ENCODE measurements at places on chromosomes 3 and 15.
A peak's percentile ranks its signal among the peaks of the same experiment; 100 is the strongest.

- no peak for DNase-seq
Measured at GRCh38 chr3:145259166-145259880, 901.7 kb downstream of the PLOD2 start.

GRCh38 chr3:141446737-141447136, 40.1 kb upstream of the RASA2 start:
- DNase-seq = no peak

GRCh38 chr3:102158080-102158740, 276.6 kb upstream of the ZPLD1 start:
- DNase-seq = no peak

DNA sequence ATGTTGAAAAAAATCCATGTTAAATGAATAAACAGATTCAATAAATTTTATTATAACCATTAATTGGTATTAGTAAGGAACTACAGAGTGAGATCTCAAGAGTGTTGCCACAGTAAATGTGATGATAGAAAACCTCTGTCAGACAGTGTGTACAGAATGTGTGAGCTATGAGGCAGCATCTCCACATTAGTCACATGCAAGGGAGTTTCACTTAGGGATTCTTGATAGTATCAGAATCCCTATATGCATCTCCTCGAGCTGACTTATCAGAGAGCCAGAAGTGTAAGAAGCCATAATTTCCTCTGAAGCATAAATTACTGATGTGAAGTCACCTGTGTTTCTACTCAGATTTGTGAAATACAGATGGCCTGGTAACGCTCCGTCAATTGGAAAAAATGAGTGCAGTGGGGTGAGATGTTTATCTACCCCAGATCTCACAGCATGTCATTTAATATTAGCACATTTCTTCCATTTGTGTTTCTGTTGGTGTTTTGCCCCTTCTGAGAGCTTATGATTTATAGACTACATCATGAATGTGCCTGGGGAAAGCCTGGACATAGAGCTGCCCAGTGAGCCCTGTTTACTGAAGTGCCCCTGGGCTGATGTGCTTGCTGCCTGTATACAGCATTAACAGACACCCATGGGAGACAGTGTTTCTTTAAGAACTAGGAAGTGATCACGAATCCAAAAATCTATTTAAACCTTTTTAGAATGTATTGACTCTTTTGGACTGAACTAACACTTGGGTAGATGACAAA, 262.4 kb downstream of the CPNE4 start:
- no peak for DNase-seq

- no peak for DNase-seq
Measured at GRCh38 chr15:72168808-72169190, 28.8 kb downstream of the GRAMD2A start.

DNA sequence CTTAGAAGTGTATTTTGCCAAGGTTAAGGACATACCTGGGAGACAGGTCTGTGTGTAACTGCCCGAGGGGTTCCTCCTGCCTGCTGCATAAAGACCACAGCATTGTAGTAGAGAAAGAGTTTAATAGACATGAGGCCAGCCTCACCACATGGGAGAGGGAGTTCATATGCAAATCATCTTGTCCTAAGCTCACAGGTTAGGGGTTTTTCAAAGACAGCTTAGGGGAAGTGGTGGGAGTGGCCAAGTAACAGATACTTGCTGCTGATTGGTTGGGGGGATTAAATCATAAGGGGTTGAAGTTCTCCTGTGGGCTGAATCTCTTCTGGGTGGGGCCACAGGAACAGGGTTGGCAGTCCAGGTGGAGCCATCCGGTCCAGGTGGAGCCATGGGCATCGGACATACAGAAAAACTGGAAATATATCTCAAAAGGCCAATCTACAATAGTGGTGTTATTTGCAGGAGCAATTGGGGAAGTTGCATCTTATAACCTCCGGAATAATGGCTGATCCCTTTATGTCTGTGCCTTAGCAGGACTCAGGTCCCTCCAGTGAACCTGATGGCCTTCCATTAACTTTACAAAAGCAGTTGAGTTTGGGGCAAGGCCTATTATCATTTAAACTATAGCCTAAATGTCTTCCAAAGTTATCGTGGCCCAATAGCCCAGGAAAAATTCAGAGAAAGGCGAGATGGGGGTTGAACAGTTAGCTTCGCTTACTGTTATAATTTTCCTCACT, 86.0 kb upstream of the MFGE8 start:
- DNase-seq = no peak

DNA sequence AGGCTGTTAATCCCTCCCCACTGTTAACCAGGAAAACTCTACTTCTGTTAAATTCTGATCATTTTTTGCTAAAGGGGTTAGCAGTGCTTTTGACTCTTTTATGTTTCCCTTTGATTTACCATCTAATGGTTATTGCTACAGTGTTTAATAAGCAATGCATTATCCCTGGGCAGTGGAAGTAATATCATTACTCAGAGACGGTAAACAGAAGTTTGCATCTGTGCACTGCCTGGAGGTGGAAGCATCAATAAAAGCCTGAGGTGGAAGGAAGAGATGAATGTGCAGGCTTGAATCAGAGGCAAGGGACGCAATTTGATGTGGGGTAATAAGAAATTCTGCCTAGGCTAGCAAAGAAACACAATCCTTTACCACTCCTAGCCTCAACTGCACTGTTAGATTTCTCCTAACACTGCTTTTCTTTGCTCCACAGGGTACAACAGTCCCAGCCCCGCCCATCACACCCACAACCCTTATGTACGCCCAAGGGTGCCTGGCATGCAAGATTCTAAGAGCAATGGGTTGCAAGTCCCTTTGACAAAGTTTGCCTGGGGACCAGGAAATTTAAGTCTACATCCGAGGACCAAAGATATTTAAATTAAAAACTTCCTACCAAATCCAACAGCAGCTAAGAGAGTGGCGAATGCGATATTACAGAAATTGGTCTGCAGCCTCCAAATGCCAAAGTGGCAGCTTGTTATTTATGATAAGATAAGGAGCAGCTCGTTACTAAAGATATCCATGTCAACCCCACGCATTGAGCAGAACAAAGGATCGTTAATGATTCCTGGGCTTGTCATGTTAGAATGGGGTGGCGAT, 261.4 kb downstream of the FHIT start:
- DNase-seq = no peak

DNA sequence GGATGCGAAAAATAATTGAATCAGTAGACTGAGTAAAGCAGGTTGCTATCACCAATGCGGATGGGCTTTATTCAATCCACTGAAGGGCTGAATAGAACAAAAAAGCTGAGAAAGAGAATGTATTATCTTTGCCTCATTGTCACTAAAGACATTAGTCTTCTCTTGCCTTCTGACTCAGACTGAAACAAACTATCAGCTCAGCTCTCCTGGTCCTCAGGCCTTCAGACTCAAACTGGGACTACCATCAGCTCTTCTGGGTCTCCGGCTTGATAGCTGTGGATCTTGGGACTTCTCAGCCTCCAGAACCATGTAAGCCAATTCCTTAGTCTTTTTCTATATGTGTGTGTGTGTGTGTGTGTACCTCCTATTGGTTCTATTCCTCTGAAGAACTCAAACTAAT, 12.6 kb downstream of the IFT57 start:
- DNase-seq = no peak

GRCh38 chr3:50484722-50485121, 18.7 kb downstream of the CACNA2D2 start:
- DNase-seq = no peak

DNA sequence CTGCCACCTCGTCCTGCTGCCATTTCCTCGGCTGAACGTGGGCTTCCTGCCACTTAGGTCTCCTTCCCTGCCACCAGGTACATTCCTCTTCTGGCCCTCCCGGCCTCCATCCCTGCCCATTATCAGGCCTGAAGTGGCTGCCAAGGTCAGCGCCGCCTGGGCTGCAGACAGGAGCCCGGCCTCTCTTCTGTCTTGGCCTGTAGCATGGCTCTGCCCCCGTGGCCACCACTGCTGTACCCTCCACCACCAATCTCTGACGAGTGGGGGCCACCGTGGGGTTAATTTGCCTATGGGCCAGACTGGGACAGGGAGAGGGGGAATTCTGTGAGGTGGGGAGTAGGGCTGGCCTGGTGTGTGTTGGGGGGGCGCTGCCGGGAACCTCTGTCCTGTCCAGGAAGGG, 2.0 kb upstream of the BAHD1 start:
- DNase-seq = no peak

- DNase-seq = no peak
Measured at GRCh38 chr3:9247941-9248521, 1.4 kb downstream of the SRGAP3 start.

GRCh38 chr15:68334661-68335124, 57.1 kb downstream of the FEM1B start:
- DNase-seq = no peak

- DNase-seq = no peak
Measured at GRCh38 chr3:114147251-114147650, 31.6 kb downstream of the DRD3 start.

DNA sequence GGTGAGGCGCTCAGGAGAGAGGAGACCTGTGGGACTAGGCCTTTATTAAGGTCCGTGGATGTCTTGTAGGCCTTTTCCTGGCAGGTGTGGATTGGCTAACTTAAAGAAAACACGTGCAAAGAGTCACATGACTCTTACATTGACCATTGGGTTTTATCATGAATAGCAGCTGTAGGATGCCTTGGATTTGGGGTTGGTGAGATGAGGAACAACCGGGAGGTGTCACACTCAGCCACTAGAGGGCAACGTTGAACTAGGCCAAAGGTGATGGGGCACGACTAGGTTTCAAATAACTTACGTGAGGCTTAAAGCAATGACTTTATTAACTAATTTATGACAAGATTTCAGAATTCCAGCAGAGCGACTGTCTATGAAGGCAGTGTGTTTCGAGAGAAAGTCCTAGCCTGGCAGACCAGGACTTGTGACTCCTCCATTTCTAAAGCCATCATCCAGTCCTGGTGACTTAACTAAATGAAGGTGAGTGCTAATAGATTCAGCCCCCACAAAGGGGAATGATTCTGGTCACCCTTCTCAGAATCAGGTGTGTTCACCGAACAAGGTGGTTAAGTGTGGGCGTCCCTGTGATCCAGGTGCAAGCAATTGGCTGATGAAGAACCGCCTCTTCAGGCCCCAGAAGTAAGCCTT, 345.6 kb downstream of the MCTP2 start:
- DNase-seq = peak; percentile 9

DNA sequence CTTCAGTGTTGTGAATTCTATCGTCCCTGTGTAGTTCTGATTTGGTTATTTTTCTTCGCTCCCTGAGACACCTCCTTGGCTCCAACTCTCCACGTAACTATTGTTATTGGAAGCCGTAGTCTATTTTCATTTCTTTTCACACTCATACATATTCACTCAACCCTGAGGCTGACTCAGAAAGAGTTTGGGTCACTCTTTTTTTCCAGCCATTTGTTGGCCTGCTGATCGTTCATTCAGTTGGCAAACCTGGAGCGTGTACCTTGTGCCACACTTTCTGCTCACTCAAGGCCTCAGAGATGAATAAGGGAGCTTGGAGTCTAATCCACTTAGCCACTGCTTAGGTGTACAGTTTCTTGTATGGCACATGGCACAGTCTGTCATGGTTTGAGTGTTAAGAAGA, 22.4 kb downstream of the GYG1 start:
- no peak for DNase-seq

- no peak for DNase-seq
Measured at GRCh38 chr3:124951511-124952281, 17.1 kb upstream of the MUC13 start.

DNA sequence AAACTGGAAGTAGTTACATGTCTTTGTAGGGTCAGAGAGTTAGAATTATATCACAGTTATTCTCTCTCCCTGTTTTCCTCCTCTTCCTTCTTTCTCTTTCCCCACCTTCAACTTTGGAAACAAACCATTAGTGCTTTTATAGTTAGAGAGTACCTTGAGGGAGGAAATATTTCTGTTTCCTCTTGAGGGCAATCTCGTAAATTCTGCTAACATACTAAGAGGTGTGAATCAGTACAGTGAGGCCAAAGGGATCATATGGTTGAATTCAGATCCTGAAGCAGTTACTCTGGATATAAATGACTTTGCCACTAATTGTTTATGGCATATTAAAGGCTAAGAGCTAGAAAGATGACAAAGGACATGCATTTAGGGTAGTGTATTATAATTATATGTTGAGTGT, 60.3 kb upstream of the CCNL1 start:
- DNase-seq = no peak

GRCh38 chr3:14803101-14803980, 15.4 kb upstream of the FGD5 start:
- no peak for DNase-seq

DNA sequence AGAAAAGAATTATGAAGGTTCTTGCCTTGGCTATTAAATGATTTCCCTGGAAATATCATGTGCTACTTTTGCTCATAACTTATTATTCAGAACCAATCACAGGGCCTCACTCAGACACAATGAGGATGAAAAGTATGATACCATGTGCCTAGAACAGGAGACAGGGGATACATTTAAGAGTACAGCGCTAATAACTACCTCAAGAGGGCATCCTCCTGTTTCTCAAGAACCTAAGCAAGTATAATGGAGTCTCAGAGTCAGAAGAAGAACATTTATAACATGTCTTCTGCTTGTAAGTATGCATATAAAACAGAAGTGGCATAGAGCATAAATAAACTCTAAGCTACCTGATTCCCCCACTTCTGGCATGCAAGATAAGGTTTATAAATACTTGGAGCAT, 125.4 kb upstream of the MME start:
- no peak for DNase-seq

DNA sequence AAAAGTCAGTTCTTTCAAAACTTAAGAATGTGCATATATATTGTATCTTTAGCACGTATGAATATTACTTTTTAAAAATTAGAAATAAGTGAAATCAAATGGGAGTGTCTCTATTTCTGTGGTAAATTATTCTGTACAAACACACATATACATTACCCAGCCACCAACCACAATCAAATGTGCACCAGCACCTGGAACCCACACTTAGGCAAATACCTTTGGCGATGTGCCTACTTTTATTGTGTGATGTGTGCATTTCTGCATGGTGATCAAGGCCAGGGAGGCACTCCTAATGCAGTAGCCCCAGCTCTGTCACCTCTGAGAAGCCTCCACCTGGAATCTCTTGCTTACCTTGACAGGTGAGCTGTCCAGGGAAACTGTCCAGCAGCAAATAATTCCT, 76.9 kb downstream of the PIK3R4 start:
- DNase-seq = no peak

DNA sequence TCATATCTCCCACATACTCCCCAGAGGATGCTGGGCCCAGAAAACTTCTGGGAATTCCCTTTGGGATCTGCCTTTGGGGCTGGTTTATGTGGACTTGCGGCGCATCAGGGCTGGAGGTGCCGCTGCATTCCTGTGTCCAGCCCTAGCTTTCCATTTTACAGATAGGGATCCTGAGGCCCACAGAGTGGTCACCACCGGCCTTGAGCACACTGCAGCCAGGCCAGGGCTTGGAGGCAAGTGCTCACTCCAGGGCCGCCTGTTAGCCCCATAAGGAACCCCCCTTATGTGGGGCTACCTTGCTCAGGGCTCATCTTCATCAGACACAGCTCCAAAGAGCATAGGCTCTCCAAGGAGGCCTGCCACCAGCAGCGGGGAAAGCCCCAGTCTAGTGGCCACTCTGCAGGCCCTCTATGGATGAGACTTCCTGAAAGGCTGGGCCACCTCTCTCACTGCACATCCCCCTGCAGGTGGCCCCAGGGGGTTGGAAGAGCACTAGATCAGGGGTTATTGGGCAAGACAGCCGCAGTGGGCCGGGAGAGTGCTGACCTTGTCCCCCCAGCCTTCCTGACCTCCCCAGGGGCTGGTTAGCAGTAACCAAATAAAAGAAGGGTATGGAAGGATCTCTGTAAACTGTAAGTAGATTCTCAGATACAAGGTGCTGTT, 9.2 kb upstream of the ATP2B2 start:
- no peak for DNase-seq
